ENCODE measurements at places on chromosomes 13 and 19.

GRCh38 chr19:15252398-15253018 lies 20.3 kb upstream of the EPHX3 start:
- no peak for DNase-seq

DNA sequence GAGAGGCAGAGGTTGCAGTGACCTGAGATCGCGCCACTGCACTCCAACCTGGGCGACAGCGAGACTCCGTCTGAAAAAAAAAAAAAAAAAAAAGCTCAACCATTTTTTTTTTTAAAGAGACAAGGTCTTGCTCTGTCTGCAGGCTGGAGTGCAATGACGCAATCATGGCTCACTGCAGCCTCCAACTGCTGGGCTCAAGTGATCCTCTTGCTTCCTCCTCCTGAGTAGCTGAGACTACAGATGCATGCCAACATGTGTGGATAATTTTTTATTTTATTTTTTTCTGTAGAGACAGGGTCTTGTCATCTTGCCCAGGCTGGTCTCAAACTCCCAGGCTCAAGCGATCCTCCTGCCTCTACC lies 10.3 kb downstream of the EHD2 start:
- DNase-seq: no peak

DNA sequence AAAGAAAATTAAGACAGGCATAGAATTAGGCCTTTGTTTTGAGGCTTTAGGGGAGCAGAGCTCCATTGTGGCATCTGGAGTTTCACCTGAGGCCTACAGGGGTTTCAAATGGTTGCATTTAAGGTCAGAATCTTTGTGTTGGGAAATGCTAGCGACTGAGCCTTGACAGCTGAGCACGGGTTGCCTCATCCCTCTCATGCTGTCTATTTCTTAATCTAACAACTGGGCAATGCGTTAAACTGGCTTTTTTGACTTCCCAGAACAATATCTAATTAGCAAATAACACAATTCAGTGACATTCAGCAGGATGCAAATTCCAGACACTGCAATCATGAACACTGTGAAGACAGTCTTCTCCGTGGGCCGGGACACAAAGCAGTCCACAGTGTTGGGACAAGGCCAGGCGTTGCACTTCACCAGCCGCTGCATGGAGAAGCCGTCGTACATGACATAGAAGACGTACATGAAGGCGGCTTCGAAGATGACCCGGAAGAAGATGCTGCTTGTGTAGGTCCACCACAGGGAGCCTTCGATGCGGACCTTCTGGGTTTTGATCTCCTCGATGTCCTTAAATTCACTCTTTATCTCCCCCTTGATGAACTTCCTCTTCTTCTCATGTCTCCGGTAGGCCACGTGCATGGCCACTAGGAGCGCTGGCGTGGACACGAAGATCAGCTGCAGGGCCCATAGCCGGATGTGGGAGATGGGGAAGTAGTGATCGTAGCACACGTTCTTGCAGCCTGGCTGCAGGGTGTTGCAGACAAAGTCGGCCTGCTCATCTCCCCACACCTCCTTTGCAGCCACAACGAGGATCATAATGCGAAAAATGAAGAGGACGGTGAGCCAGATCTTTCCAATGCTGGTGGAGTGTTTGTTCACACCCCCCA lies 3.8 kb downstream of the GJB2 start:
- no peak for DNase-seq

DNA sequence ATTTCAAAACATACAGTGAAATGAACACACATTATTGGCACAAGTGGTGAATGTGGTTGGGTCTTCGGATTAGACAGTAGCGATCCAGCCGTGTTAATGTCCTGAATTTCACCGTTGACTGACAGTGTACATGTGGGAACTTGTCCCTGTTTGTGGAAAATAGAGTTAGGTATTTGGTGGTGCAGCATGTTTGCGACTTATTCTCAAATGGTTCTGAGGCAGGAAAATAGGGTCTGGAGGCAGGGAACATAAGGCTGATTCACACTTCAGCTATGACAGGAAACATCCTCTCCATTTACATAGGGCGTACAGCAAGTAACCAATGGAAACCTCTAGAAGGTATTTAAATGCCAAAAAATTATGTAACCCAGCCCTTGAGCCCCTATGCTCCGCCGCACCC lies 4.2 kb downstream of the LGALS7B start:
- peak; percentile 86 for DNase-seq

- peak; percentile 66 for DNase-seq
Observed at GRCh38 chr19:36115453-36116343, at the start of gene TBCB. Gene TBCB, plus strand, starts transcription at chr19:36115468. Its CDS starts 93 bp downstream, at chr19:36115561.

- no peak for DNase-seq
Observed at GRCh38 chr19:51692468-51692867, 662 bp upstream of the SPACA6 start.

DNA sequence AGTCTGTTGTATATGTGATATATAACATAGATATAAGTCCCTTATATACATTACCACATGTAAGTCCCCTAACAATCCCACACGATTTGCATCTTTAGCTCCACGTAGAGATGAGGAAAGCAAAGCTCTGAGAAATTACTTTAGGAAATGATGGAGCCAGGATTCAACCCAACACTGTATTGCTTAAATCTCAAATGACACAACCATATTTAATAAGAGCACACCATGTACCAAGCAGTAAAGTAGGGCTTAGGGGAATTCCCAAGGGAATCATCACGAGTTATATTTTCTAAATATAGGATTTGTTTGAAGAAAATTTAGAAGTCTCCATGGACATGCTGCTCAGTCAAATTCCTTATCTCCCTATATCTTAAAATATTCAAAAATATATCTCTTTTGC lies 61.3 kb upstream of the POMP start:
- DNase-seq: no peak

DNA sequence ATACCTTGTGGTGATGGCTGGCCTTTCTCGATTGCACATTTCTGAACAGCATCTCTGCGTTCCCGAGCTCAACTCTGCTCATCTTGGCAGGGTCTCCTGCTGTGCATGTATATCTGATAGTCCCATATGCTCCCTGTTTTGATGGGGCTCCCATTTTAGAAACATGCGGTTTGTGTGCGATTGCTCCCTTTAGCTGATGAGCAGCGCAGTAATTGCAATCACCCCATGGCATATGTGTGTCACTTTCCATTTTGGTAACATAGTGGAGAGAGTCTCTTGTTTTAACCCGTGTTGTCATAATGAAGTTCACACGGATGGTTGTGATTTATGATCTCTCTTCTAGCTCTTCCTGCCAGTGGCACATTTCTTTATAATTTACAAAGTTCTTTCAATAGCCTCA lies 144.7 kb downstream of the MTUS2 start:
- no peak for DNase-seq

DNA sequence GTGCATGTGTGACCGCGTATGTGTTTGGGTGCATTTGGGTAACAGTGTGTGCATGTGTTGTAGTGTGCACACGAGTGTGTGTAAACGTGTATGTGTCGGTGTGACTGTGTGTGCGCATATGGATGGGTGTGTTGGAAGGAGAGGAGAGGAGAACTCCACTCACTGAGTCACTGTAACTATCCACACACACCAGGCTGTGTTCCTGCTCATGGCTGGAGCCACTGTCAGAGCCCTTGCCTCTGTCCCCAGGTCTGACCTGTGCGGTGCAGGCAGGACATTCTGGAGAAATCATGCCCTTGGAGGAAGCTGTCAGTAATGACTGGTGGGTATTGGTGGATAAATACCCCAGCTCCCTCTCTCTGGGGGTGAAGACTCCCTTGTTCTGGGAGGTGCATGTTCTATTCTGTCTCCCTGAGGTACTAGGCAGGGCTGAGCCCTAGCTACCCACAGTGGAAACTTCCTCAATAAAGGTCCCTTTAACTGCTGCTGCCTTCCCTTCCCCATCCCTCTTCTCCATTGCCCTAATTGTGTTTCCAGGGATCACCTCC lies 48.4 kb downstream of the CYP4F22 start:
- no peak for DNase-seq
